T-helper 2 cell (primary cell): ENCODE measurements at places on chromosomes 2 and 18.

- no peak for DNase-seq
These were observed 155.4 kb downstream of the MAP2 start for GRCh38 chr2:209579230-209579749.

DNA sequence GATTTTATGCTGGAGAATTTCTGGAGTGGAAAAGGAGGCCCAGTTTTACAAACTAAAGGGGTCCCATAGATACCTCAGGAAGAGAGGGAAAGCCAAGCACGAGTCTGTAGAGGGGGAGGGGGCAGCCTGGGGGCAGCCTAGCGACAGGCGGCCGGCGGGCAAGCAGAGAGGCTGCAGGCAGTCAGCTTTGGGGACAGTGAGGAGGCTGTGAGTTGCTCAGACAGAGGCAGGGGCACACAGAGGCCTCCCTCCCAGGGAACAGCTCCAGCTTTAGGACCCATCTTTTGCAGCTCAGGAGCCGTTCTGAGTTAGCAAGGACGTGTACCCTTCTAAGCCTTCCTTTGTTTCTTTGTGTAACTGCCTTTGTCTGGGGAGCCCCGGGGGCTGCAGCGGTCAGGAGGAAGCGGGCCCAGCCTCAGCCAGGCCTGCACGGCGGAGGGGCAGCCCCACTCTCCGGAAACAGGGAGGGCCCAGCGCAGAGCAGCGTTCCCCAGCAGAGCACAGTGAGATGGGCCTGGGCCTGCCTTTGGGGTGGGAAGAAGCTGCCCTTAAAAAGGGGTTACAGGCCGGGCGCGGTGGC is 41.1 kb upstream of the RALBP1 start:
- DNase-seq: no peak

DNA sequence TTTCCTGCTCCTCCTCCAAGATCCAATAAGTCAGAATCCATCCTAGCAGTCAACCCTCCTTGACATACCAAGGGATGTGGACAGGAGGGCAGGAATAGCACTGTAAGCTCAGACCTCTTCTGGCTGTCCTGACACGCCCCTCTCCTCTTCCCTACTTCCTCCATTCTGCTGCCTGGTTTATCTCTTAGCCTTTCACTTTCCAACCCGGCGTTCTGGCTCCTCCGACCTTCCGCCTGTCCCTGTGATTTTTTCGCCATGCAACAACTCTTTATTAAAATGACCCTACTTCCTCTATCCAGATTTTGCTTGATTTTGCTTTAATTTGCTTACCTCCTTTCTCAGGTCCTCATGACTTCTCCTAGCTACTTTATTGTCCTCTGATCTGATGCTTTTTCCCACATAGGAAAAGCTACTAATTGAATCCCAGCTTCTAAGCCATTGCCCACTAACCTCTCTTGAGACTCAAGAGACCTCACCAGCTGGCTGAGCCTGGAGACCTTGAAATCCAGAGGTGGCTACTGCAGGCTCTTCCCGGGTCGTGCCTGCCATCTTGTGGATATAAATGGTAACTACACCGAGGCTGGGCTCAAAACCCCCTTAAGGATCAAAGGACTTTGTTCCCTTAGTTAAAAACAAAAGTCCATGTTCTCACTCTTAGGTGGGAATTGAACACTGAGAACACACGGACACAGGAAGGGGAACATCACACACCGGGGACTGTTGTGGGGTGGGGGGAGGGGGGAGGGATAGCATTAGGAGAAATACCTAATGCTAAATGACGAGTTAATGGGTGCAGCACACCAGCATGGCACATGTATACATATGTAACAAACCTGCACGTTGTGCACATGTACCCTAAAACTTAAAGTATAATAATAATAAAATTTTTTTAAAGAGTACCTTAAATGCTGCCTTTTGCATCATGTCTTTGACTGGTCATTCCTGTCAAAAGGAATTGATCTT is 139.4 kb downstream of the AKAIN1 start:
- no peak for DNase-seq

GRCh38 chr18:49757513-49758262 is 55.6 kb downstream of the ACAA2 start:
- no peak for DNase-seq

DNA sequence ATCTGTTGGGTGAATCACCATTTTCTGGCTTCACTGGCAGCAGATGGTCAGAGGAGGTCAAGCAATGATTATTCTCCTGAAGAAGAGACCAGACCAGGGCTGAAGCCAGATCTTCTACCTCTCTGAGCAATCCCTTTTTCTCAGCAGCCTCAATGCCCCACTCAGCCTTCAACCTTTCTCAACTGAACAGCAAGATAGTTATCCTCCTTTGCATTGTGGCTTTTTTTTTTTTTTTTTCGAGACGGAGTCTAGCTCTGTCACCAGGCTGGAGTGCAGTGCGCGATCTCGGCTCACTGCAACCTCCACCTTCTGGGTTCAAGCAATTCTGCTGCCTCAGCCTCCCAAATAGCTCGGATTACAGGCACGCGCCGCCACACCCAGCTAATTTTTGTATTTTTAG is 50.5 kb downstream of the ZFP36L2 start:
- DNase-seq: no peak
